Natural killer cell treated with Interleukin-12 subunit alpha and Interleukin-12 subunit beta and Interleukin-15 and Interleukin-18, amount 100 ng/mL, for 72 hours (primary cell): ENCODE measurements at places on chromosomes 12 and 14.

GRCh38 chr12:24226745-24227350 lies 277.4 kb upstream of the SOX5 start:
- DNase-seq: peak; percentile 62

- no peak for DNase-seq
Observed at GRCh38 chr12:1130164-1130563, 139.1 kb downstream of the ERC1 start.

DNA sequence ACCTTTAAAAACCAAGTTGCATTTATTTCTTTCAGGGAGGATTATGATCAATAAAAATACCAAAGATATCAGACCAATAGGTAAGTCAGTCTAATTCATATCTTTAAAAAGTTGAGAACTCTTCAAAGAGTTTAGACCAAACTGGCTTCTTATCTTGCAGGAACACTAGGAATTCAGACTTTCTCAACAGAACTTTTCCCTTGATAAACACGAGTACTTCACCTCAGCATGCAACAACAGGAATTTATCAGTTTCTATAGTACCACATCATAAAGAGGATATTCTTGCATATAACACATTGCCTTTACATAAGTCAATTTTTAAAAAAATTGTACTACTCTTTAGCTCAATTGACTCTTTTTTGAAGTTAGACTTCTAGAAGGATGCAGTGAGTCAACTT lies 68.2 kb downstream of the DNAI7 start:
- no peak for DNase-seq

DNA sequence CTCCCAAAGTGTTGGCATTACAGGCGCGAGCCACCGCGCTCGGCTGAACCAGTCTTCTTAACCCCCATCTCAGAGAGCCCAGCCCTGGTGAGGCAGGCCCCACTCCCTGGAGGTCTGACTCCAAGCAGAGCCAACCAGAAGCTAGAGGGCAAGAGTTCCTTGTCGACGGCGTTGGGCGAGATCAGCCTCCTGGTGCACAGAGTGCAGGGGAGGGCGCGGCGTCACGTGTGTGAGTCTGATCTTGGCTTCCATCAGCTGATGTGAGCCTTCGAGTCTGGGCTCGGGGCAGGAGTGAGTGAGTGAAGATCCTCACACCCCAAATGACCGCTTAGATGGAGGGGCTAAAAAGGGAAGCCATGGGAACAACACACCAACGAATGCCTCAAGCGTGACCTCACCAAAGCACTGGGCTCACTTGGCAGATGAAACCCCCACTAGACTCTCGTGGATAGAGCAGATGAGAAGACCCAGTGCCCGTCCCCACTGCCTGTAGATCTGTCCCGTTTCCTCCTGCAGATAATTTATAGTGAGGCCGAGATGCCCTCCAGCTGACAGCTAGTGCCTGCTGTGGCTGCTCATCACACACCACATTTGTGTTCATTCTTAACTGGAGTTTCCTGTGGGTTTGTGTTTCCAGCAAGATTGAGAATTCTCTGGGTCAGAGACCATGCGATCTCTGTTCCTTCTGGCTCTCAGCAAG lies 28.6 kb upstream of the ADGRD1 start:
- DNase-seq: no peak

DNA sequence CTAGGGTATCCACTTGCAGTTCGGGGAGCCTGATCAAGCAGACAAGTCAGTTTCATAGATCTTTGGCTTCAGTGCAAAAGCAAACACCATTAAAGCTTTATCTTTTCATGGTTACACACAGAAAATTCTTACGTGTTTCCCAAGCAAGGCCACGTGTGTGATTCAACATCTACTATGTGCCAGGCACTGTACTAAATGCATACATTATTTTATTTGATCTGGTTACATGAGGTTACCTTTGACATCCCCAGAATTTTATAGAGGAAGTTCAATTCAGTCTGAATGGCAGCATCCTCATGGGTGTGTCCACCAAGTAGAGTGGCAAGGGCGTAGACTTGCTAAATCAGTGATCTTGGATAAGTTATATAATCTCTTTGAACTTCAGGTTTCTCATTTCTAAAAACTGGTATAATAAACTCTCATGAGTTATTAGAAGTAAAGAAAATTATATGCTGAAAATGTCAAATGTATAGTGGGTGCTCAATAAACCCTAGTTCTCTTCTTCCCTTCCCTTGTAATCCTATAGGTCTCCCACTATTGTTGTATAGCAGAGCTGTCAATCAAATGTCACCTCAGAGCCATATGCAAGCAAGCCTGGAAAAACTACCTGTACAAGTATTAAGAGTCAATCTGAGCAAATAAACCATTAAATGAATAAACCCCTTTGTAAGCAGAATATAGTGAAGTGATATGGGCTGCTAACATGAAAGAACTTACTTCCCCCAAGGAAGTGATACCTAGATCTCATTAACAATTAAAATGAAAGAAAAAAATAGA lies 50.3 kb upstream of the TMX1 start:
- DNase-seq: no peak

DNA sequence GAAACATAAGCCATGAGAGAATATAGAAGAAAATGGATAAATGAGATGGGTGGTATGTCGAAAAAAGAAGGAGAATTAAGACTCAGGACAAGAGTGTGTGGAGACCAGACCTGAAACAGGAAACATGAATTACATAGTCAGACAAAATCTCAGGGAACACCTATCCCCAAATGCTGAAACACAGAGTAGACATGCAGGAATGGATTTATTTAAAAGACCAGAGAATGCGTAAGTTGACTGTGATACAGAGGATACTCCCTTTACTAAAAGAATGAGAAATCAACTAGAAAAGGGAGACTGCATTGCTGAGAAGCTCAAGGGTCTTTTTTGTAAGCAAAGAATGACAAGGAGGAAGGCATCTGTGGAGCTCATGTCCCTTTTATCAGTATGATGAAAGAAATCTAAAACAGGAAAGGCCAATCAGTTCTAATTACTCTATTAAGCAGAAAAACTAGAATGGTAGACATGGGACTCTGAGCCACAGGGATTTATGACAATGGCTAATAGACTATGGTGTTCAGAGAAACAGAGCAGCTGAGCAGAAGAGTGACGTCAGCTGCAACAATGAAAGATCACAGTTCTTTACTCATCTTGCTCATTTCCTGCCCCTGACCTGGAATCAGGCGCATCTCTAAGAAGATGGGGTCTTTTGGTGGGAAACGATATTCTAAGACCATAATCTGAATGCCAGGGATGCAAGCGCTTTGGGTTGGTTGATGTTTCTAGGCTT lies 138.9 kb upstream of the DHRS4 start:
- DNase-seq: no peak

DNA sequence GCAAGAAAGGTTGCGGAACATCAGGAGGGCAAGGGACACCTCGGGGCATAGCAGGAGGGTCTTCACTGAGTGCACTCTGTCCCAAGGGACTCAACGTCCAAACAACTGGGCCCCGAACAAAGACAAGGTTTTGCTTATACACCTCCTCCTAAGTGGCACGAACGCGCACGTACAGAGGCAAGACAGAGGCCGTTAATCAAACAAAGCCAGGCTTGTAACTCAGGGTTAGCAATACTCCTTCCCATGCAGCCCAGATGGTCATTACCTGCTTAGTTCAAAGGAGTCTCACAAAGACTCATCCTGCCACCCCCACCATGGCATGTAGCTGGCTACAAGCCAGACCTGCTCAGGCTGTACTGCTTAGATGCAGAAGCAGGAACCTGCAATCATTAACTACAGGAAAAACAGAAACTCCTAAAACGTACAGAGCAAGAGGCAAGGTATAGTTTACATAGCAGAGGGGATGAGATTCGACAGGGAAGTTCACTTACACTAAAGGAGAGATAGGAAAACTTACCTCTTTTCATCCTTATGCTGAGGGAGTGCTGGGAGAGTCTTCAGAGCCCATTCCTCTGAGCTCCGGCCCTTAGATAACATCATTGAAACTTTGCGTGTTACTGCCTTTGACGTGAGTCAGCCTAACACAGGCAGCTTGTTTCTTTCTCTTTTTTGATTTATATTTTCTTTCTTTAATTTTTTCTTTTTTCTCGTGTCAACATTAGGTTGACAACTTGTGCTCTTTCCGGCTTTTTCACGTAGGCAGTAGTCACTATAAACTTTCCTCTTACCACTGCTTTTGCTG lies 1319.1 kb downstream of the TMEM121 start:
- DNase-seq: no peak

DNA sequence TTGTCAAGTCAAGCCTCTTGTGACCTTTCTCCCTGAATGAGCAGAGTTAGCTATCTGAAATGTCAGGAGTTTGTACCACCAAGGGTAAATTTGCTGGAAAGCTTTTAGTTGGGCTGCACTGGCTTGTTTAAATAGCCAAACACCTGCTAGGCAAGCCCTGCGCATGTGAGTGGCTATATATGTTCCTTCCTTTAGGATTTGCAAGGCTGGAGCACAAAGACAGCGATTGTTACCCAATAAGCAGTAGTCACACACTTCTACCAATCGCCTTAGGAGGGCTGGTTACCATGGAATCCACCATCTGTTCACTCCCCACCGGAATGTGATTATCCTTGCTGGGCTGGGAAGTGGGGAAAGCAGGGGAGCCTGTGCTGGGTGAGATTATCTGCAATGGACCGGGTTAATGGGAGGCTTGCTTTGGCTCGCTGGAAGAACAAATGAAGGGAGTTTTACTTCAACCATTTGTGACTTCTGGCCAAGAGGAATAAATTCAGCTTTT lies 102.5 kb downstream of the FGD4 start:
- no peak for DNase-seq
